Hematopoietic multipotent progenitor cell treated with erythropoietin and hydrocortisone succinate and interleukin-3 and kit ligand, for 8 days (in vitro differentiated cells): ENCODE measurements at places on chromosomes 3 and 15.

- peak; percentile 46 for DNase-seq
Measured at GRCh38 chr3:13420831-13421765, 976 bp upstream of the NUP210 start.

DNA sequence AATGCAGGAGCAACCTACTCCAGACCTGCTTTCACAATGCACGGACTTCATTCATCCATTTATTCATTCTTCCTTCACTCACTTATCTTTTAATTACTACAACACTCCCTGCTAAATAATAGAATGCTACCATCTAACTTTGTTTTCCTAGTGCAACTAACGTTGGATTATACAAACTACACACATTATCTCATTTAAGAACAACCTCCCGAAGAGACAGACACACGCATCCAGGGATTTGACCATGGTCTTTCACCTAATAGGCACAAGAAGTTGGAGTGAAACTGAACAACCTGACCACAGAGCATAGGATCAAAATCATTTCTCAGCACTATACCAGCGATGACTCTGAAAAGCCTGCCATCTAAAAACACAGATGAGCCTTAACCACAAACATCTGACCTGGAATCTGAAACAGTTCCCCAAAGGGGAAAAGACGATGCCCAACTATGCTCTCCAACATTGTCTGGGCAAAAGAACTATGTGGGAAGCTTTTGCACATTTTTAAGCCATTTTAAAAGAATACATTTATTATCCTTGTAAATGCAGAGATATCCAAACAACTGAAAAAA, 21.0 kb downstream of the ZNF385D start:
- no peak for DNase-seq

DNA sequence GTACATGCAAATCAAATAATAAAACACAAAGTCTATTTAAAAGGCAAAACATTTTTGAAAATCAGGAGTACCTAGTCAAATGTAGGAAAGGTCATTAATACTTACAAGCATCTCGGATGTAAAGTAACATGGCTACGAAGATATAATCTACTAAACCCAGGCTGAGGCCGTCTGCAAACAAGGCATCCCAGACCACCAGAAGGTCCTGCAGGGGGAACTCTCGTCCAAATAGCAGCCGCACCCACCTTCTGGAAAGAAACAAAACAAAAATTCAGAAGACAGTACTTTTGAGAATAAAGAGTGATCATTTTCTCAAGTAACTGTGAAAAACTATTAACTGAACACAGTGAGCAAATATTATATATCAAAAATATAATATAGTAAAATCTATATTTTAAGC, 423.1 kb downstream of the PLCL2 start:
- no peak for DNase-seq

GRCh38 chr15:92603743-92604470, 51.7 kb downstream of the FAM174B start:
- no peak for DNase-seq

DNA sequence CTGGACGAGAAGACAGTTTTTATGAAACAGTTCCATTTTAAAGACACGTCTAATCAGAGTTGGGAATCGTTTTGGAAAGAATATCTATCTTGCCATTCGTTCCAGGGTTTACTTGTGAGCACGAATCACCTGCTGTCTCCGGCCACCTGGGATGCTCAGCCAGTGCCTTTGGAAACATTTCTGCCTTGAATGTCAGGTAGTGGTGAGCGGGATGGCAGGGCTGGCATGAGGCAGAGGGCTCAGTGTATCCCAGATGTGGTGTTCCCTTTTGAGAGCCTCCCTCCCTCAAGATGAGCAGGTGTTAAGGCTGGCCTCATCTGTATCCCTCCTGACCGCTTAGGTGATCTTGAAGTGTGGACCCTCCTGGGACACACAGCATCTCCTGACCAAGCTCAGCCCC, 47.9 kb upstream of the PLXNA1 start:
- no peak for DNase-seq

DNA sequence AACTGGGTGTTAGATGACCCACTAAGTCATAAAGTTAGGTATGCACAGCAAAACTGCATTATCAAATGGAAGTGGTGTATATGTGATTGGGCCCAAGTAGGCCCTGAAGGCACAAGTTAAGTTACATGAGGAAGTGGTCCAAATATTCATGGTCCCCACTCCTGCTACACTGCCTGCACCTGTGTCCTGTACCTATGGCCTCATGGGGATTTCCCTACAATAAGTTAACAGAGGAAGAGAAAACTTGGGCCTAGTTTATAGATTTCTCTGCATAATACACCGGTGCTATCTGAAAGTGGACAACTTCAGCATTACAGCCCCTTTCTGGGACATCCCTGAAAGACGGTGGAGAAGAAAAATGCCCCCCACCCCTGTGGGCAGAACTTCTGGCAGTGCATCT, 41.5 kb downstream of the STRIT1 start:
- no peak for DNase-seq

- DNase-seq: no peak
Measured at GRCh38 chr3:138946663-138947494, at the start of the genes FOXL2 and FOXL2NB. TSS of gene FOXL2 (minus strand) at chr3:138947137. CDS start at chr3:138946722, 415 bp downstream. TSS of gene FOXL2NB (plus strand) at chr3:138947217. CDS start at chr3:138947365, 148 bp downstream.

- no peak for DNase-seq
Measured at GRCh38 chr3:4261406-4261805, 41.8 kb upstream of the SETMAR start.

- DNase-seq: no peak
Measured at GRCh38 chr3:165444745-165445144, 248.6 kb upstream of the SLITRK3 start.

DNA sequence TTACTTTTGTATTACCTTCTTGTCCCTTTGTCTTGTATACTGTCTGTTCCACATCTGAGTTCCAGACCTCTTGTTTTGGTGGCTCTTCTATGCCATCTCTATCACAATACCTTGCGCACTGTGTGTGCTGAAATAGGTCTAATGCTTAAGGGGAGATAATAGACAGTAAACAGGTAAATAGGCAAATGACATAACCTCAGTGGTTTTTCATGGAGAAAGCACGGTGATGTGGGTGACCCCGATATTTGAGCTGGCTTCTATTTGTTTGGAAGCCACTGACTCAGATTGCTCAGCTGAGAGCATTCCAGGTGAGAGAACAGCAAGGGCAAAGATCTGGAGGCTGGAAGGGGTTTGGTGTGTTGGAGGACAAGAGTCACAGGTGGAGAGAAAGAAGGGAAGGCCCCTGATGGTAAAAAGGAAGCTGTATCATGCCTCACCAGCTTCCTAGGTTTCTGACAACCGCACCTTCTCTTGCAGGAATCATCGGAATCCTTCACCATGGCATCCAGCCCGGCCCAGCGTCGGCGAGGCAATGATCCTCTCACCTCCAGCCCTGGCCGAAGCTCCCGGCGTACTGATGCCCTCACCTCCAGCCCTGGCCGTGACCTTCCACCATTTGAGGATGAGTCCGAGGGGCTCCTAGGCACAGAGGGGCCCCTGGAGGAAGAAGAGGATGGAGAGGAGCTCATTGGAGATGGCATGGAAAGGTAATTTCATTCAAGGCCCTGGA, 795 bp downstream of the MCM2 start:
- DNase-seq: peak; percentile 17

DNA sequence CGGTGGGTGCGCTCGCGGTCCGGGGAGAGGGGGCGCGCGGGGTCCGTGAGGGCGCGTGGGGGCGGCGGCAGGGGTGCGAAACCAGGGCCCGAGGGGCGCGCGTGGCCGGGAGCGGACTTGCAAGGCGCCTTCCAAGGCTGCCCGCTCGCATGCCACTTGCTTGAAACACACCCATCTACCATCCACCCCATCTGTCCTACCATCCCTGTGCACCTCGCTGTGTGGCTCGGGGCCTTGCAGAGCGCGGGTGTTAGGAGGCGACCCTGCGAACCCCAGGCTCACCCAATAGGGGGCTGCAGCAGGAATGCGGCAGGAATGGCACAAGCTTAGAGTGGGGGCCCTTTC, 240 bp downstream of the CFAP100 start:
- DNase-seq: no peak

GRCh38 chr3:39407773-39408492, 1.4 kb downstream of the RPSA start:
- no peak for DNase-seq

GRCh38 chr15:70088455-70088854, 9.3 kb downstream of the TLE3 start:
- no peak for DNase-seq

- no peak for DNase-seq
Measured at GRCh38 chr3:35524856-35525255, 114.5 kb upstream of the ARPP21 start.

DNA sequence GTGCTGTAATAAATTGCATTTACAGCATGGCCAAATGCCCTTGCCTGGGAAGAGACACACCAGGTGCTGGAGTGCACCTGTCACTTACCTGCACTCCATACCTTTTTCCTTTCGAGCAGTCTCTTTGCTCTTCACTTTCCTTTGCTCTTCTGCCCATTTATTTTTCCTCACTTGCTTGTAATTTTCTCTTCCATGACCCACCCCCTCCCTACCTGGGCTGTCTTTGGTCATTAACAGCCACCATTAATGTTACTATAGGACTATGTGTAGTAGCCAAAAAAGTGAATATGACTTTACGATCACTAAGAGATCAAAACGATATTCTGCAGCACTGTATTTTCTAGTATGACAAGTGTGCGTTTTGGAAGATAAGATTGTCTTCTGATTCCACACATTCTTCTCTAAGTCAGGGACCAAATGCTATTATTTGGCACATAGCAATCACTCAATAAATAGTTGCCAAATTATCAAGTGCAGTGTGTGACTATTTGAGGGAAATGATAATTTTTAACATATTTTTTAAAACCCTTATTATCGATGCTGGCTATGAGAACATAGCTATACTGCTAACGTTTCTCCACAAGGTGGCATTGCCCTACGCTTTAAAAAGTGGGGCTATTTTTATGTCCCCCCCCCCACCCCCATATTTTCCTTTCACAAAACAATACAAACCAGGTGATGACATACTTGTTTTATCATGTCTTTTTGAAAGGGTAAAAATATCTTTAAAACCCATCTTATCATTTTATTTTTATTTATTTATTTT, 114.4 kb downstream of the GHSR start:
- DNase-seq: no peak

- no peak for DNase-seq
Measured at GRCh38 chr3:121649645-121650044, 11.1 kb downstream of the HCLS1 start.

DNA sequence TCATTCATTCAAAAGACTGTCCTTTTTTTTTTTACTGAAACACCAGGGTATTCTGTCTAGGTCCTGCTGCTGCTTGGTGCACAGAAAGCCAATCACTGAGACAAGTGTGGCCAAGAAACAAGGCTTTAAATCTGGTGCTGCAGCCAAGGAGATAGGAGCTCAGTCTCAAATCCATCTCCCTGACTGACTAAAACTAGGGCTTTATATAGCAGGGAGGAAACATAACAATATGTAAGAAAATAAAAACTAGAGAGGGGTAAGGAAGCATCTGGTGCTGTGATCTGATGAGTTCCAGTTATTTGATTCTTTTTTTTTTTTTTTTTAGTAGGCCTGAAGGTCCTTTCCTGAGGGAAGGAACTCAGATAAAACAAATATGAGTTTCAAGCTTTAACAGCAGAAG, 139.8 kb downstream of the ATG7 start:
- no peak for DNase-seq

DNA sequence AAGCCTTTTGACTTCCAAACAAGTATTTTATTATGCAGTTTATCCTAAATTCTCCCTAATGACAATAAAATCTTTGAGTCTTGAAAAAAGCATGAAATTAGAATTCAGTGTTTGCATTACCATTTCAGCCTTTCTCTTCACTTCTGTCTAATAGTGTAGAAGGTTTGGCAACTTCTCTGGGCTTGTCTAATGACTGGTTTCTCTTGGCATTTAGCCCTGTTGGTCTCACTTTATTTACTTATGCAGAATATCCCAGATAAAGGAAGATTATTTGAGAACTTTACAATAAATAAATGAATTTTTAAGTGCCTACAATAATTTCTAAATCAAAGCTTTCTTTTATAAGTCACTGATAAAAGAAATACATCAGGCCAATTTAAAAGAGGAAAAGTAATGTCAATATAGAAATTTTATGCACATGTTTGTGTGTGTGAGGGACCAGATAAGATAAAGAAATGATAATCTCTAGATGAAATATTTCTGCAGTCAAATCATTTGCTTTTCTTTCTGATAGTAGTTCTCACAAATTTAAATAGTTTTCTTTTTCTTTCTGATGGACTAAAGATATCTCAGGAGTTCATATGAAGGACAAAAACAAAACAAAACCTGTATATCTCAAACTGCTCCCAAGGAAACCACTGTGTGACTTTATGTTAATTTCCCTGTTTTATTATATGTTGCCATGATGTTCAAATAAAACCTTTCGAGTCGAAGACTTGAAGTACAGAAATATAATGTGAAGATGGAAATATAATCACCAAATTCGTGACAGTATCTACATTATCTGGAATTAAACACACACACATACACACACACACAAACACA, 533.1 kb upstream of the CBLB start:
- no peak for DNase-seq

GRCh38 chr15:26050984-26051383, 187.9 kb upstream of the ATP10A start:
- no peak for DNase-seq

DNA sequence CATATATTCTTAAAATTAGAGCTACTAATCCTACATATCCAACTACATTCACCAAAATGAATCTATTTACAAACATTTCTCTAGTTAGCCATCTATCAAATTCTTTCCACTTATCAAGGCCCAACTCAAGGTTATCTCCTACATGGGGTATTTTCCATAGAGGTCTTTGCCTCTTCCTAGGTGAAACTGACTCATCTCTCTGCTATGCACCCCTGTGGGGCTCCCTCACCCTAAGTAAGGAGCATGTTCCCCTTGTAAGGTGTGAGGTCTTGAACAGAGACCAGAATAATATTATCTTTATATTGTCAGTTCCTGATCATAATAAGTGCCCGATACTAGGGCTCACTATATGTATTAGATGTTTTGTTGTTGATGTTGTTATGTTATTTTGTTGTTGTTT, 74.6 kb upstream of the TSC22D2 start:
- DNase-seq: no peak

- DNase-seq: no peak
Measured at GRCh38 chr3:177764377-177764912, 567.2 kb upstream of the TBL1XR1 start.

DNA sequence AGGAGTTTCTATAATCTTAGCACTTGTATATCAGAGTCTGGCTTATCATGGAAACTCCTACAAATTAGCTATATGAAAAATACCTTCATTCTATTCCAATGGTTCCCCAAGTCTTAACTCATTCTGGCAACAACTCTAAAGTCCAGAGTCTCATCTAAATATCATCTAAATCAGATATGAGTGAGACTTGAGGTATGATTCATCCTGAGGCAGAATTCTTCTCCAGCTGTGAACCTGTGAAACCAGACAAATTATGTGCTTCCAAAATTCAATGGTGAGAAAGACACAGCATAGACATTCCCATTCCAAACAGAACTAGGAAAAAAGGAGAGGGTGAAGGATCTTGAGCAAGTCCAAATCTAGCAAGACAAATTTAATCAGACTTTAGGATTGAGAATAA, 138.8 kb downstream of the THRB start:
- DNase-seq: no peak

- no peak for DNase-seq
Measured at GRCh38 chr3:111769992-111770352, 89.1 kb upstream of the PHLDB2 start.

GRCh38 chr3:47440131-47440530, 35.6 kb downstream of the SCAP start:
- peak; percentile 17 for DNase-seq
